ENCODE measurements at places on chromosomes 4 and X.

GRCh38 chr4:144399927-144400326, 246.0 kb upstream of the HHIP start:
- DNase-seq: peak; percentile 91

GRCh38 chr4:167383291-167383690, 149.0 kb upstream of the SPOCK3 start:
- DNase-seq: no peak

DNA sequence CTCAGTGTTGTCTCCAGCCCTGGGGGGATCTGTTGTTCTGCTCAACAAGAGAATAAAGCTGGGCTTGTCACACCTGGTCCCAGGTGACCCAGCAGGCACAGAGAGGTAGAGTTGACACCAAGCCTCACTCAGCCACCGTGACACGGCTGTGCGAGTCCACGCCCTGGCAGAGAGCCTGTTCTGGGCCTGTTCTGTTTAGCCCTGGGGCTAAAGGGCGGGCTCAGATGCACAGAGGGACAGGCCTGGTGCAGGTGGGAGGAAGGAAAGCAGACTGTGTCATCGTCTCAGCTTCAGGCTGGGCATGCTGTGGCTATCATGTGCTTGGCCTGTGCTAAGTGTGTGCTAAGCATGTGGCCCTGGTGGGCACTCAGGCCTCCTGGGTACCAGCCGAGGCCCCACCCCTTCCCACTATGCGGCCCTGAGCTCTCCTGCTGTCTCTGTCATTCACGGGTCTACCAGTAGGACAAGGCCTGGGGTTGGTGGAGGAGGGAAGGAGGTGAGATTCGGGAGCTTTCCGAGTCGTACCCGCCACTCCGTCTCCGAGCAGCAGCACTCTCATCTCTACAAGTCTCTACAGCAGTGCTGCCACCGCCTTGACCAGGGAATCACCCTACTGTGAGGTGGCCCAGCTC, 10.8 kb downstream of the WFS1 start:
- DNase-seq: no peak

- no peak for DNase-seq
Measured at GRCh38 chrX:10129229-10129628, 27.5 kb upstream of the CLCN4 start.

- DNase-seq: no peak
Measured at GRCh38 chr4:28665306-28665705, 1804.7 kb downstream of the STIM2 start.

GRCh38 chr4:3871181-3871852, 105.1 kb downstream of the ADRA2C start:
- no peak for DNase-seq

GRCh38 chrX:63657821-63658220, 127.2 kb downstream of the ARHGEF9 start:
- DNase-seq: peak; percentile 63

DNA sequence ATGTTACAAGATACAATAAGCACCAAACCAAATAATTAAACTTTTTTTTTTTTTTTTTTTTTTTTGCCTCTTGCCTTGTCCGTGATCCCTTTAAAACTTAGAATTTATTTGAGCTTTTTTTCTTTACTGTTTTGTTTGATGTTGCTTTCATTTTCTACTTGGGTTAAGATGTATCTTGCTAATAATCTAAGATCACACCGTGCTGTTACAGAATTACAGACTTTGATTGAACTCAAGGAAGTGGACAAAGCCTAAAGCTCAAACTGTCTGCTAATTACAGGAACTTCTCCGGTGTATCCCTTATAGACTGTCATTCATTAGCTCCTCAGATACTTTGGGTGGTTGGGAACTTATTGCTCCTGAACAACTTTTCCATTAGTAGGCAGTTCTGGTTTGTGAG, 26.5 kb downstream of the STIM2 start:
- no peak for DNase-seq

DNA sequence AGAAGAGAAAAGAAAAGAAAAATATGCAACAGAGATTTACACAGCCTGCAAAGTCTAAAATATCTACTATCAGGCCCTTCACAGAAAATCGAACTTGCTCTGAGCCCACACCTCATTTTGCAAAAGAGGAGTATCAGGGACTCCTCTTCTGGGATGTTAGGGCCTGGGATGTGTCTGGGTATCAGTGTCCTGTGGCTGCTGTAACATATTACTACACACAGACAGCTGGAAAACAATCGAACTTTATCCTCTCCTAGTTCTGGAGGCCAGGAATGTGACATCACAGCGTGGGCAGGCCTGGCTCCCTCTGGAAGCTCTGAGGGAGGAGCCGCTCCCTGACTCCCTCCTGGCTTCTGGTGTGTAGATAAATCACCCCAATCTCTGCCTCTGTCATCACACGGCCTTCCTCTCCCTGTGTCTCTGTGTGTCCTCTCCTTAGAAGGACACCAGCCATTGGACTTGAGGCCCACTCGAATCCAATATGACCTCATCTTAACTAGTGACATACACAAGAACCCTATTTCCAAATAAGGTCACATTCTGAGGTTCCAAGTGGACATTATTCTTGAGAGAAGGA, 52.9 kb downstream of the PPP2R2C start:
- DNase-seq: no peak

All from adipocyte (in vitro differentiated cells).